ENCODE measurements at places on chromosomes 1 and 21.

- no peak for DNase-seq
These were observed 1.7 kb downstream of the TMEM125 start for GRCh38 chr1:43271186-43272118.

DNA sequence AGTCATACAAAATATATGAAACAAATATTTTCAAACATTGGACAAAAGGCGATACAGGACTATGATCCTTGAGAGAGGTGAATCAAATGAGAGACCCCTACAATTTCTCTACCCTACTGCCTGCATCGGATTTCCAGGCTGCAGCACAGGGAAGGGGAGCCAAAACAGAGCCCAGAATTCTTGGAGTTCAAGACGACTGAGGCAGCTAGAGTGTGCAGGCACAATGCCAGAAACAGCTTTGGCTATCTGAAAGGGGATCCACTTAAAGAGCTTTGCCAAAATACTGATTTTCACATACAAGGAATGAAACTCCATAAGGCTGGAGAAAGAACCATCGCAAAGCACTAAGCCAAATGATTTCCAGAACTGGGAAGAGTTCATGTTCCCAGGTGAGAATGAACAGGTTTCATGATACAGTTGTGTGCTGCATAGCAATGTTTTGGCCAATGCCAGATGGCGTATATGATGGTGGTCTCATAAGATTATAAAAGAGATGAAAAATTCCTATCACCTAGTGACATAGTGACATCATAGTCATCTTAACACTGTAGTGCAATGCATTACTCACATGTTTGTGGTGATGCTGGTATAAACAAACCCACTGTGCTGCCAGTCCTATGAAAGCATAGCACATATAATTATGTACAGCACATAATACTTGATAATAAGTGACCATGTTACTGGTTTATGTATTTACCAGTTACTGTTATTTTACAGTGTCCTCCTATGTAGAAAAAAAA lies 77.5 kb downstream of the KCND3 start:
- no peak for DNase-seq

DNA sequence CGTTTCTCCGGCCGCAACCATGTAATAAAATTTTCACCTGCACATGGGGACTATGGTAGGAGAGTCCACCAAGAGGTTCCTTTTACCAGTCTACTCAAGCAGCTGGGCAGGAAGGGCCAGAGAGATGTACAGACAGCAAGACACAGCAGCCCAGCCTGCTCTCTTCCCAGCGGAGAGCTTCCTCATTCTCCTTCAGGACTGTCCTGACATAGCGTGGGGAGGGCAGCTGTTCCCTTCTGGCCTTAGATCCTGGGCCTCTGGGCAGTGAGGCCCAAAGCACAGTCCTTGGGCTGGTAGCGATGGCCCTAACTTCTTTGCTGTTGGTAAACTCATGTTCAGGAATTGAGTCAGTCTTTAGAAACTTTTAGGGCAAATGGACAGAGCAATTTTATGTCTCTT lies 89.1 kb downstream of the BCAR3 start:
- DNase-seq = no peak

DNA sequence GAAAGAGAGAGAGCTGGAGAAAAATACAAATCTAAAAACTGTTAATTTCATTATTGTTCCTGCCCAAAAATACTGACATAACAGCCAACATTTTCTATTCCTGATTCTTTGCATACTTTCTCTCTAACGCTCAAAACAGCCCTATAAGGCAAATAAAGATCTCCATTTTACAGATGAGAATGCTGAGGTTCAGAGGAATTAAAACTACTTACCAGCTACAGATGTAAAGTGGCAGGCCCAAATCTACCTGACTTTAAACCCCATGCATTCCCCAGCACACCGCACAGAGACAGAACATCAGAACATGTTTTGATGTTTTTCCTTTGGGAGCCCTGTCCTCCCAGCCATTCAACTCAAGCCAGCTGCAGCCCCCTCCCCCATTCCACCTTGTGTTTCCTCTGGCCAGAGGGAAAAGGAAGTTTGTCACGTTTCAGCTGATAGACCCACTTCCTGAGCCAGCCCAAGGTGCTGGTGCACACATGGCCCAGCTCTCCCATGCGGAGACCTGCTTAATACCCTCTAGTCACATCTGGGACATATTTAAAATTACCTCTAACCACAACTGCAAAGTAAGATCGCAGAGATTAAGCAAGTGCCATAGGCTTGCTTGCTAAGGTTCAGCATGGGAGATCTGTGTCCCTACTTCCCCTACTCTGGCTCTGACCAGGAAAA lies 133.1 kb upstream of the NFIA start:
- DNase-seq = no peak

GRCh38 chr1:156157506-156157905 lies 4.1 kb downstream of the SEMA4A start:
- peak; percentile 27 for DNase-seq

DNA sequence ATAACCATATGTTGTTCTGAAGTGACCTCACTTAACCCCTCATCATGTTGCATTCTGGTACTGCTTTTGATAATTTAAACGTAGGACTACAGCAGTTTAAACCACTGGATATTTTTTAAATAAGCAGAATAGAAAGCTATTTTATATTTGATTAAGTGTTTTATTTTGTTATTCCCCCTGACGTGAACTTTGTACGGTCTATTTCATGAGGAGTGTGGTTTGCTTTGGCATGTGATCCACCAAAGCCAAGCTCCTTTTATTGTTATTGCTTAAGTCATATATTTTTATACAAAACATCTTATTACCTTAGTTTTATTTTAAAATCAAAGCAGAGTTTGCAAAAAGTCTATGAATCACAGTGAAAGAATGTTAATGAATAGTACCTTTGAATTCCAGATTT lies 101.4 kb upstream of the L1TD1 start:
- no peak for DNase-seq

- DNase-seq = no peak
These were observed 479.4 kb downstream of the OMA1 start for GRCh38 chr1:58067082-58067481.

GRCh38 chr1:110076789-110077500 lies 6.5 kb upstream of the ALX3 start:
- DNase-seq = no peak

DNA sequence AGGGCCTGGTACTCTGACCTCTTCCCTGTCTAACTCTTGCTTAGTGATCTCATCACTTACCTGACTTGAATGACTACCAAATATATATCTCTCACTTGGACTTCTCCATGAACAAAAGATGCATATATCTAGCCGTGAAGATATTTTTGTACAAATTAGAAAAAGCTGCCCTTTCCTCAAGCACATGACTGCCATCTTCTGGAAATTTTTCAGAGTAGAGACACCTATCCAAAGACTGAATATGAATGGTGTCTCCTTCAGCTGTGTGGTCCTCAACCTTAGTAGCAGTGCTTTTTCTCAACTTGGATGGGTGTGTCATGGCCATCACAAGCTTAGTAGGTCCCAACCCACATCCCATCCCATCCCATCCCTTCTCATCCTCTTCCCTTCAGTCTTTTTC lies 142.3 kb downstream of the DNM3 start:
- no peak for DNase-seq
